PC-9 (cell line): ENCODE measurements at places on chromosomes 7 and 10.
A peak's percentile ranks its signal among the peaks of the same experiment; 100 is the strongest.

DNA sequence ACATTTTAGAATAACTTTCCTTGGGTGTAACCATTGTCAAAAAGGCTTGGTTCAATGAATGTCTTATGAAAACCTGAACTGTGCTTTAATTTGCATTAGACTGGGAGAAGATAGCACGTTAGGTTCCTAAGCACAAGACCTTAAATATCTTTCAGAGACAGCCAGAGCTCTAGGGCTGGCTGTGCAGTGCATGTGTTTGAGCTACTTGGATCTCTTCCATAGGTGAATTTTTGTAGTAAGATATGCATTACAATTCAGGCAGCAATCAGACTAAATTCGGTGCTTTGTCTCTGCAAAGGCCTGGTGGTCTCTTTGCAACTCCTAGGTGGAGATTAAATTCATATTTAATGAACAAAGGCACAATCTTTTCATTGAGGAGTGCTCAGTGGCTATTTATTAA lies 192.0 kb downstream of the ZNF438 start:
- DNase-seq, result no peak

DNA sequence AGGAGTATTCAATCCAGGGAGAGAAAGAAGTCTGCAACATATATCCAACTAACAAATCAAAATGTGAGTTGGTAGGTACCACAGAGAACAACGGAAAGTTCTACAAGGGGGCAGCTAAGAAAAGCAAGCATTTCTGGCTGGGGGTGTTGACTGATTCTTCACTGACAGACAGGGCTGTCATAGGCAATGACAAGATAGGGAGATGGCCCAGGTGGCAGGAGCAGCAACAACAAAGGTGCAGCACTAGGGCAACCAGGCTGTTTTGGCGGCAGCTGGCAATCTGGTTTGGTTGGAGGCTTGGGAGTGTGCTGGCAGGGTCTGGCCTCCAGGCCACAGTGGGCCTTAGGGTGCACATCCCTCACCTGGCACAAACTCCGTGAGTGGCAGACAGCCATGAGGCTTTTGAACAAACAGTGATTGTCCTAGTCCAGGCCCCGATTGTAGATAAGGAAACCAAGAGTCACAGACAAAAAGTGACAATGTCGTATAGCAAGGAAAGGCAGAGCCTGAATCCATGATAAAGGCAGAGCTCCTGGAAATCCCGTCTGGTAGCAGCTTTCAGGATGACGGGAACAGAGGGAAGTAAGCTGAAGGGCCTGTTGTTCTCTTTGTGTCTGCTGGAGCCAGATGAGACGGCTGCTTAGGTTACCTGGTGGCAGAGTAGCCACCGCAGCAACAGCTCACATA lies 28.4 kb downstream of the DPCD start:
- DNase-seq, result no peak

DNA sequence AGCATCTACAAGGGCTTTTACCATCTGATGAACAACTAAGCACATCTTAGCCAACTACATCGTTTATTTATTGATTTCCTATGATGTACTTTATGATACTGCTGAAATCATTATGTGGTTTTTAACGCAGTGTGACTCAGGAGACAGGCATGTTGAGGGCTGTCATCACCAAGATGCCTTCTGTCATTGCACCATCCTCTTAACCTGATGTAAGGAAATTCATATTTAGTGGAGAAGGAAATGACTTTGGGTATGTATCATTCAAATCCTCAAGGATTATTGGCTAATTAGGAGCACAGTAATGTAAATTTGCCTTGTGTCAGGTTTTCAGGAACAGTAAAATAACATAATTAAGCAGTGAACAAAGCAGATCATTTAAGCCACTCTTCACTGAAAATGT lies 138.5 kb upstream of the MGMT start:
- no peak for DNase-seq

DNA sequence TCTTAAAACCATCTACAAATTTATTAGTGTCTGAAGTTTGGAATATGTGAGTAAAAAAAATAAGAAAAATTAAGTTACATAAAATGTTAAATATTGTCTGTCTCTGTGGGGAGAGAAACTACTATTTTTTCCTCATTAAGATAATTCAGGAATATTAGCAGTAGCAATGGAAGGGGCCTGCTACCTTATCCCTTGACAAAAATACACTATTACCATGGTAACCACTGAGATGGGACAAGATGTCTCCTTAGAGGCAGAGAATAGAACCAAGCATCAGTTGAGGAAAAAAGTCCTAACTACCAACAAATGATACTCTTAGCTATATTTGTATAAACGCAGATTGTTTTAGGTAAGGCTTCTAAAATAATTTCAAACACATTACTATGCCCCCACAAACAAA lies 150.7 kb upstream of the LSM8 start:
- no peak for DNase-seq

GRCh38 chr7:83819911-83820310 lies 171.0 kb upstream of the SEMA3E start:
- DNase-seq, result no peak

DNA sequence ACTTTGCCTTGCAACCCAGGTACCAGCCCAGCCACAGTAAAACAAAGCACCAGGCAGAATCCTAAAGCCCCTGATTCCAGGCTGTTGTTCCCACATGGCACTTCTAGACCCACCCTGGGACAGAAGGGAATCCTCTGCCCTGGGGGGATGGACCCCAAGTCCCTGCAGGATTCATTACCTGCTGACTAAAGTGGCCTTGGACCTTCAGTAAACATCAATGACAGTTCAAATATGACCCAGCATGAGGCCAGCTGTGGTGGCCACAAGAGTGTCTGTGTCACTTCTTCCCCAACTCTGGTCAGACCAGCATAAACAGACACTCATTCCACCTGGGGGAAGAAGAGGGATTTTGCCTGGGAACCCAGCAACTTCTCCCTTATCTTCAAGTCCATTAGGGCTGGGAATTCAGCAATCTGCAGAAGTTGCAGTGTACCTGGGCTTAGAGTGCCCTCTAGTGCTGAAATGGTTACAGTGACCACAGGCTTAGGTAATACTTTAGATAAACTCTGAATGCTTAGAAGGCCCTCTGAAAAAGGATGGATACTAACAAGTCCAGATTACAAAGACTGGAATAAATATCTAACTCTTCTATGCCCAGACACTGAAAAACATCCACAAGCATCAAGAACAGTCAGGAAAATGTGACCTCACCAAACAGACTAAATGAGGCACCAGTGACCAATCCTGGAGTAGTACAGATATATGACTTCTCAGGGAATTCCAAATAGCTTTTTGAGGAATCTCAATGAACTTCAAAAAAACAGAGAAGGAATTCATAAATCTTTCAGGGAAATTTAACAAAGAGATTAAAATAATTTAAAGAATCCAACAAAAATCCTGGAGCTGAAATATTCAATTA lies 108.5 kb upstream of the TMEM168 start:
- peak; percentile 31 for DNase-seq

DNA sequence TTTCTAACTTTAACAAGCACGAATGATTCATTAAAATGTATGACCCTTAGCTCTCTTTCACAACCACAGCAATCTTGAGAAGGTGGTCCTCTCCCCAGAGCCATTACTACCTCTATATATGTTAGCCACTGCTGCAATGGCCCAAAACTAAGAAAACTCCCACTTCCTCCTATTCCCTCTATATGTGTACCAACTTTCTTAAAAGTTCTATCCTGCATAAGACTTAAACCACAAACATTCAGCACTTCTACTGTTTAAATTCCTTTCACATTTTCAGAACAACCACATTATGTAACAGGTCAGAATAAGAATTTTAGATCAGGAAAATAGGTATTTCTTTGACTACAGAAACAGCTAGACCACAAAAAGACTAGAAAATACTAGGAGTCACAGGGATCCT lies 36.2 kb downstream of the WASL start:
- DNase-seq, result no peak
